ENCODE measurements at places on chromosomes 1 and 21.

DNA sequence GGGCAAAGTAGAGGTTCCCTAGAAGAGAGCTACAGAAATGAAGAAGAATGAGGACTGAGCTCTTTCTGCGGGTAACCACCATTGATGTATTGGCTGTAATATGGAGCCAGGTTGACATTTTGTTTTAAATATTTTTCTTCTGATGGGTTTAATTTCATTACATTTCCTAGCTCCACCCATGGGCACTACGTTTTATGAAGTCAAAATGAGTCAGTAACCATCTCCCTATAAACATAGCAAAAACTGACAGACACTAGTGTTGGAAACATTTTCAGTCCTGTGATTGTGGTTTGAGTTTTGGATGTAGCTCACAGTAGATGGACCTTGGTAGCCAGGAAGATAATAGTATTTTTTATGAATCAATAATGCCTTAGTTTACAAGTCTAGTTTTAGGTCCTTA, 470.4 kb upstream of the B3GALT2 start:
- DNase-seq: no peak

GRCh38 chr1:94773931-94774422, 46.2 kb upstream of the SLC44A3 start:
- DNase-seq: no peak

DNA sequence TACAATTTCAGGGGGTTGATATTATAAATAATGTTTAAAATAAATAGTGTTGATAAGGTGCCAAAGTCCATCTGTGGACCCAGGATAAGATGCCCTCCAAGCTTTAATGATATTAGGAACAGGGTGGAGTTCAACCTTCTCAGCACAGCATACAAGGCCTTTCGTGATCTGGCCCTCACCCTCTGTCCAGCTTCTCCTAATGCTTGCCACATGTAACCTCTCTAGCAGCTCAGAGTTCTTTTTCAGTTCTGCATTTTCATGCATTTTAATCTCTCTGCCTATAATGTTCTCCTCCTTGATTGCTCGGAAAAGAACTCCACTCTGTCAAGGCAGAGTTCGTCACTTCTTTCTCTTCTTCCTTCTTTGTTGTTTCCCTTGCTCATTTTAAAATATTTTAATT, 21.4 kb upstream of the SMAP2 start:
- DNase-seq: no peak

GRCh38 chr1:91091812-91092211, 70.0 kb upstream of the ZNF644 start:
- no peak for DNase-seq

GRCh38 chr1:201761178-201761577, 67.8 kb upstream of the IPO9 start:
- no peak for DNase-seq

DNA sequence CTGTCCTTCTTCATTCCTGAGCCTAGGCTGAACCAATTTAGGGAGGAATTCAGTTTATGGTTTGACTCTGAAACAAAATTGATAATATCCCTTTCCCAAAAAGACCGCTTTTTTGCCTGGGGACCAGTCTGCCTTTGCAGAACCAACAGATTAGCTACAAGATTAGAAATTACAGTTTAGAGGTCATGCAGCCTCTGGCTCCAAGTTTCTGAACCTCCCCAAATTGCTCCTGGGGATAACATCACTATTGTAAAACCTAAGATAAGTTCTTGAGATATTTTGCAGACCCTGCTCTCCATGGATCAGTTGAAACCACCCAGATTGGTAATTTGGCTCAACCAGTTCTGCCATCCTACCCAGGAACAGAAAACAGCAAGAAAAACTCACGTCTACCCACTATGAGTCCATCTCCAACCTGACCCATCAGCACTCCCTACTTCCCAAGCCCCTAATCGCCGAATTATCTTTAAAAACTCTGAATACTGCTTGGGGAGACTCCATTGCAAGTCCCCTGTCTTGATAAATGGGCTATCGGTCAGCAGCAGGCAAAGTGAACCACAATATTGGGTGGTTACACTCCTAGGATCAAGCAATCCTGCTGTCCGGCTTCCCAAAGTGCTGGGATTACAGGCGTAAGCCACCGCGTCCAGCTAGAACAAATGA, 605 bp upstream of the RABGGTB start:
- DNase-seq: no peak

DNA sequence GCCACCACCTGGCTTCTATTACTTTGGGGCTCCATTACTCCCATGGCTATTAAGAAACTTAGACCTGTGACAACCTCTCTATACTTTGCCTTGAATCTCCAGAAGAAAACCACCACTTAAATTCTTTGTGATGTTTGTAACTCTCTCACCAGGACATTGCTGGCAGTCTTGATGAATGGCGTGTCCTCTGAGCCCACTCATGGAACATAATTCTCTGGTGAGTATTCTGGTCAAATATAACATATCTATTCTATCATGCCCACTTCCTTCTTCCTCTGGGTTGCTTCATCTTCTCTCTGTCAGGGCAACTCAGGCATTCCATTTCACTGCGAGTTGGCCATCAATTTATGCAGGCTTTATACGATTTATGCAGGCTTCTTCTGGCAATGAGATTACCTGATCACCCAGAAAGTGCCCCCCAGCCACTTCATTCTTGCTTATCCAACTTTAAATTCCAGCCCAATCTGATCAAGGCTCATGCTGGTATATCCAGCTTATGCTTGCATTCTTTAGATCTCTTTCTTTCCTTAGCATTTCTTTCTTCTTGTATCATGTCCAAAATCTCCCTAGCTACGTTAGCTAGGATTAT, 112.0 kb upstream of the CHRM3 start:
- no peak for DNase-seq

GRCh38 chr1:198686069-198686728, 47.4 kb downstream of the PTPRC start:
- peak; percentile 67 for DNase-seq

DNA sequence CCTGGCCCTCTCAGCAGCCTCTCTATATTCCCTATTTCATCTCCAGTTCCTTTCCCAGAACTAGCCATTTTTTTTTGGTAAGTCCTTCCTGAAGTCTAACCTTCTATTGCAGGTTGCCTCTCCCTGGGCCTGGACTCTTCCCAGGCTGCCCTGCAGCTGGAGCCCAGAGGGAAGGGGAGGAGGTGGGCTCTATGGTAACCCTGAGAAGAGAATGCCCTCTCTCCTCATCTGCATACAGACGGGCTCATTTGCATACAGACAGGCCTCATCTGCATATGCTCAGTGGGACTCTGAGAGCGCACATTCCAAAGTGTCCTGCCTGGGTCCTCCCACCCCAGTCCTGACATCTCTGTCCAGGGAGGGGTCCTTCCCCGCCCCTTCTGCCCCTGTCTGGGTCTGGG, 32.7 kb downstream of the RHBG start:
- no peak for DNase-seq

- no peak for DNase-seq
These were observed 400 bp upstream of the PGBD2 start for GRCh38 chr1:248905662-248906008.

DNA sequence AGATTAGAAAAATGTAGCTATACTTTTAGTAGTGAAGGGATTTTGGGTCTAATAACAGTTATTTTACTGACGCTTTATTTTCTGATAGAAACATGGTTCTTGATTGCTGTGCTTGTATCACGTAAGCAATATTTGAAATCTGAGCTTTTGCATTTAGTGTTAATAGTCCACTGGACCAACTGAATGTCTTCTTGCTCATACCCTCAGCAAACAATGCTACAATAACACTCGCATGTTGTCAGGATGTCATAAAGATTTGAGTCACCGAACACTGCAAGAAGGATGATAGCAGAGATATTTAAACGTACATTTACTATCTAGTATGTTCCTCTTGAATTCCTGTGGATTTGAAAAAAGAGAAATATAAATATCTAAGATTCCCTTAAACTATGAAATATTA, 7.5 kb downstream of the DYRK1A start:
- no peak for DNase-seq

GRCh38 chr1:21628798-21629393, 40.3 kb downstream of the RAP1GAP start:
- DNase-seq: no peak

GRCh38 chr1:71228742-71229365, 148.0 kb upstream of the ZRANB2 start:
- DNase-seq: peak; percentile 6

GRCh38 chr1:157773493-157774350, 3.2 kb downstream of the FCRL2 start:
- no peak for DNase-seq

DNA sequence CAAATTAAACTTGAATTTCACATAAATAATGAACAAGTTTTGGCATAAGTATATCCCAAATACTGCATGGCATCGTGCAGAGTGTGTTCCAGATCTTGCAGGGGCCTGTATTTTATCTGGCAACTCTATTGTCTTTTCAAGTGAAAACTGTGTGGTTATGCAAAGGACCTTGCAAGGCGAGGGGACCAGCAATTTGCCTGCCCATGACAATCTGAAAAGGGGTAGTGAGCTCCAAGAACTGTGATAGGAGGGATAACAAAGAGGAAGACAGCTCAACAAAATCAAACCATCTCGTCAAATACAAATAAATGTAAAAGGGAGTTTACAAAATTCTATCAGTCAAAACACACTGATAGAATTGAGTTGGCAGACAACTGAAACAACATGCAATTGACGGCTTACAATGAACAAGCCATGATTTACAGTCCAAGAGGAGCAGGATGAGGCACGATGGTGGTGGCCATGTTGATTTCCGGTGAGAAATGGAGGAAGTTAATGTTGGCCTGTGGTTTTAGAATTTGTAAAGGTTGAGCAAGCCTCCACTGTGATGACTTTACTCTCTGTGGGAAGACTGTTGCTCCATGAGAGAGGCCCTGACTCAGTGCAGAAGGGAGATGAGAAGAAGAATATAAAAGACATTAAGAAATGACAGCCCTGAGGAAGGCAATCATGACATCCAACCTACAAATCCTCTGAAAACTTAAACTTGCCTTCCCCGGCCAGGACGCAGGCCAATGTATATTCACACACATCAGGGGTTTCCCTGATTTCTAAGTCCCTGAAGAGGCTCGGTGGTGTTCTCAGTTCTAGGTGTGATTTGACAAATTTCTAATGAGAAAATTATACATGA, 132.2 kb downstream of the ADSS2 start:
- no peak for DNase-seq

GRCh38 chr1:172638885-172639831, 19.7 kb upstream of the FASLG start:
- no peak for DNase-seq

- no peak for DNase-seq
These were observed 404.4 kb downstream of the SIPA1L2 start for GRCh38 chr1:232225336-232226131.

- DNase-seq: no peak
These were observed 31.1 kb downstream of the GJA5 start for GRCh38 chr1:147729315-147729714.

DNA sequence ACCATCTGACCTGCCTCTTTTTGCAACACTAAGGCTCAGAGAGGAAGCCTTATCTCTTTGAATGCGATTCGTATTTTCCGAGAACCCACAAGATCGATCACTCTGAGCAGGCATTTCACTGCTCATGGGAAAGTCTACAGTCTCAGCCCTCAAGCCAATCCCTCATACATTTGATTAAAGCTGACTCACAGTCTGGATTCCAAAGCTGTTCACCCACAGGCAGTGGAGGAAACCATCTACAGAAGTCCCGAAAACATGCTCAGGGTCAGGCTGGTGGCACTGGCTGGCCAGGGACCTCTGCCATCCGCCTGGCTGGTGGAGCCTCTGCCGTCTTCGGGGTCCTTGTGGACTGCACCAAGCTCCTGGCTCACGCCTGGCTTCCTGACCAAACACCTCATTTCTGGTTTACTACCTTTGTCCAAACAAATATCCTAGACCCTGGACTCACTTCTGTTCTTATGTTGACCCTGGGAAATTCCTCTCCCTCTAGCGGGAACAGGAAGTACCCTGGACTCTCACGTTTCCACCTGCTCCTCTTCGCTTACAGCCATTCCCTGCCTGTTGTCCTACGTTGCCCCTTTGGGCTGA, 650.0 kb downstream of the SMYD3 start:
- no peak for DNase-seq

- DNase-seq: no peak
These were observed 32.3 kb downstream of the VWA5B1 start for GRCh38 chr1:20322825-20323612.

DNA sequence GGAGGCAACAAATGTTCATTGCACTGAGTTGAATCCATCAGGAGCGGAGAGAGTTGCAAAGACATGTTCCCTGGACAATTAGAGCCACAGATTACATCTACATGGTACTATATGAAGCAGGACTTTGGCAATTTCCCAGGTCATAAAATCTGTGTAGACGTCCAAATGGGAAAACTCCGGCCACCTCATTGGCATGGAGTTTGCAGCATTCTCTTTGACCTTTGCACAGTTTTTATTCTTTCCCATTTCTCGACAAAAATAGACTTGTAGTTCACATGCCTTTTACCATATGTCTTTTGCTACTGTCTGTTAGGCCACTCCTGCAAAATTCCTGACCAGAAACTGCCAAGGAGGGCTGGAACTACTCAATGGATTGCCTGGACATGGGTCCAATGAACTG, 48.2 kb downstream of the UBE2T start:
- DNase-seq: no peak

DNA sequence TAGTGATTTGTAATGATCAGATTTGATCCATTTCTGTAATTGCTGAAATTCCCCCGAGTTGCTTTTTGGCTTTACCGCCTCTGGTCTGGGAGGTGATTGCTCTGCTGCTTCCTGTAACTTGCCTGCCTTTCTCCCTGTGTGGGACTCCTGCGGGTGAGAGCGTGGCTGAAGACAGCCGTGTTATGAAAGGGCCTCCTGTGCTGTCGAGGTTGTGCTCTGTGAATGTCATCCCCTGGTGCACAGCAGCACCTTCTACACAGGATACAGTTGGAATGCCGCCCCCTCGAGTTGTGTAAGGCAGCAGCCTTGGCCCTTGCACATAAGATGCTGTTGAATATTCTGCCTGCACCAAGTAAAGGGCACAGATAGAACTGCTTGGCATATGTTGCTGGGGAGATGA, 5.9 kb downstream of the SOD1 start:
- no peak for DNase-seq

GRCh38 chr1:65362545-65362944, 53.2 kb downstream of the DNAJC6 start:
- no peak for DNase-seq

DNA sequence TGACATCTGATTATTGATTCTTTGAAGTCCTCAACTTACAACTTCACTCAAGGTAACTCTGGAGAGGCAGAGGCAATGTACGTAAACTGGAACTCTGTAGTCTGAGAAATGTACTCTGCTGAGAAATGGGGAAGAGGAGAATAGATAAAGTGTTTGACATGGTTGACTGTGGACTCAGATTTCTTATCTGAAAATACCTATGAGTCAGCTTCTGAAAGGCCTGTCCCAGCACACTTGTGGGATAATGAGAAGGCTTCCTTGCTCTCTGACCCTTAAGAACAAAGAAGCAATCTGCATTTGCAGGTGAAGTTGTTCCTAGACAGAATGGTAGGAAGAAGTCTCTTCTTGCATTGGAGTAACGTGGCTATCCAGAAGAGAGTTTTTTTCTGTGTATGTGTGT, 1573.5 kb downstream of the BRINP3 start:
- DNase-seq: no peak

DNA sequence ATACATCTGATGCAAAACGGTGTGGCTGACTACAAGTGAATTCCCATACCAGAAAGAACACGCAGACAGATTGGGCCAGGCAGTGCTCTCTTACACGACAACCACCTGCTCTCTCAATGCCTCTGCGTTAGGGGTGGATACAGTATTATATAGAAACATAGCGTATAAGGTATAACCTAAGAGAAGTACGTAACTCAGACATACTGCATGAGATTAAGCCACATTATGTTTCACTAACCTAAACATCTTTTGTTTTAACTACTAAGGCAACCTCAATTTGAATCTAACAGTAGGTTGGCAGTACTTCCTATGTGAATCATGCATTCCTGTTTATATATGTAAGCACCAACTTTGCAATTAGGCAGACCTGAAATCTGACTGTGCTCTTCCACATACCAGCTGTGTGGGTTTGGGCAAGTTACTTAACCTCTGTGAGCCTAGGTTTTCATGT, 58.1 kb upstream of the COA6 start:
- DNase-seq: no peak

All from NCI-H446 (cell line).